ENCODE measurements at places on chromosomes 6 and 20.

DNA sequence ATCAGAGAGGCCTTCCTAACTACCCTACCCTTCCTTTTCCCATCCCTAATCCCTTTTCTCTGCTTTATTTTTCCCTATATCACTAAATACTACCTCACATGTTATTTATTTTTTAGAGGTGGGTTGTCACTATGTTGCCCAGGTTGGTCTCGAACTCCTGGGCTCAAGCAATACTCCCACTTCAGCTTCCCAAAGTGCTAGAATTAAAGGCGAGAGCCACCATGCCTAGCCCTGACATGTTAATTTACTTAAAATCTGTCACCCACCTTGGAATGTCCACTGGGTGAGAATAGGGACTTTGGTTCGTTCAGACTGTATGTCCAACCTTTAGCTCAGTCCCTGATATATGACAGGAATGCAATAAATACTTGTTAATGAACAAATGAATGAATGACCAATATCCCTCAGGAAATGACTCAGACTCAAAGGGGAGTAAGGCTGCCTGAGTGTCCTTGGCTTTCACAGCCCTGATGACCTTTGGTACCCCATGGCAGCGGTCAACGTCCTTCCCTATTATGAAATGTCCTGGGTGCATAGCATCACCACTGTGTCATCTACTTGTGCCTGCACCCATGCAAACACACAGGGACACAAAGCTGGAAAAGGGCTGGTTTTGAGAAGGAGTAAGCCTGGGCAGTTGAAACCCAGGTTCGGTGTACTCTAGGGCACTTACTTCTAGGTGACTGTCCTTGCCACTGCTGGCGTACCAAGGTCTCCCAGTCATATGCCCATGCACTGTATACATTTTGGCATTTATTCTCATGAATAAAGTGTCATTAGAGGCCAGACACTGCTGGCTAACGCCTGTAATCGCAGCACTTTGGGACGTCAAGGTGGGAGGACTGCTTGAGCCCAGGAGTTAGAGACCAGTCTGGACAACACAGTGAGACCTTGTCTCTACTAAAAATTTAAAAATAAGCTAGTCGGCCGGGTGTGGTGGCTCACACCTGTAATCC lies 26.5 kb downstream of the BCL2L1 start:
- no peak for DNase-seq

DNA sequence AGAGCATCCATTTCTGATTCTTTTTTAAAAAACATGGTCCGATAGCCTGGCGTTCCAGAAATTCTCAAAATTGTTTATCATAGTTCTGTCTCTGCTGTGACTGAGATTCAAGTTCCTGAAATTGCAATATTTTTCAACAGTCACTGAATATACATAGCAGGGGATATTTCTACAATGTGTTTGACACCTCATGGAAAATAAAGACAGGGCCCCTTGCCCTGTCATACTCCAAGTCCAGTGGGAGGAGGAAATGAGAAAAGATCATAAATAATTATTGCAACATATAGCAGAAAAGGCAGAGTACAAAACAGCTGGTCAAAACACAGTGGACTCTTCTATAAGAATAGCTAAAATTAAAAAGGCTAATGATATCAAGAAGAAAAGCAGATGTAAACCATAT lies 234.8 kb upstream of the SPTLC3 start:
- DNase-seq, result no peak

DNA sequence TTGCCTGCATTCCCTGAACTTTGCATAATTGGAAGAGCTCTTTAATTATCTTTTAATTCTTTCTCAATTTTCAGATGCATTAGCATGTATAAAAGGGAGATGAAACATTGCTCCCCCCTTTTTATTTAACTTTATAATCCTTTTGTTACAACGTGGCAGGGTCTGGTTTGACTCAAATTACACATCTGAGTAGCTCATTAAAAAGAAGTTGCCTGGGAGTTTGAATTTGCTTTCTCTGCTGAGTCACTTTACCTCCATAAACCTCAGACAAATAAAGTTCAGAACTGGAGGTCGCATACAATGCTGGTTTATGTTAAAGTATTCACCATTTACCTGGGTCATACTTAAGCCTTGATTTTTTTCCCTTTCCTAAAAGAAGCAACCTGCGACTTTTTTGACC lies 495.2 kb downstream of the PREX1 start:
- no peak for DNase-seq

DNA sequence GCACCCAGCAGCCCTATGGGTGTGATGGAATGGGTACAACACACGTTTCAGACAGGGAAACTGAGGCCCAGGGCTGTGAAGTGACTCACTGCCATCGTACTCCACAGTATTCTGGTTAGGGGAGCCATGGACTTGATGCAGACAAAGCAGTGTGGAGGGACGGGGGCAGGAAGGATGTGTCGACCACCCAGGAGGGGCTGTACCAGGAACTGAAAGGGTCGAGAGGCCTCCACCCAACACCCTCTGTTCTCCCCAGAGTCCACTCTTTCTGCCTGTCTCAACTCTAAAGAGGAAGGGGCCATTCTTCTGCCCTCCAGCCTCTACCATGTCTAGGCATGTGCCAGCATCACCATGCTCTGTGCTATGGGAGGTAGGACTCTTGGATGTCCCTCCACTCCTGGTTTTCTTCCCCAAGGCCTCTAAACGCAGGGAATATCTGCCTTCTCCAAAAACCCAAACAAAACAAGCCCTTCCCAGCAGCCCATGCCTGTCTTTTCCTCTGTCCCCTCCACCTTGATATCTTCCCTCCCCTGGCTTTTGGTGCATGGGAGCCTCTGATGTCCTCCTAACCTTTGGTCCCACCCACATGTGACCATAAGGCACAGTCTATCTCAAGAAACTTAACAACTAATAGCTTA lies 7.4 kb downstream of the SLC22A1 start:
- DNase-seq, result no peak

- no peak for DNase-seq
Observed at GRCh38 chr6:13681305-13682061, 30.2 kb downstream of the RANBP9 start.

DNA sequence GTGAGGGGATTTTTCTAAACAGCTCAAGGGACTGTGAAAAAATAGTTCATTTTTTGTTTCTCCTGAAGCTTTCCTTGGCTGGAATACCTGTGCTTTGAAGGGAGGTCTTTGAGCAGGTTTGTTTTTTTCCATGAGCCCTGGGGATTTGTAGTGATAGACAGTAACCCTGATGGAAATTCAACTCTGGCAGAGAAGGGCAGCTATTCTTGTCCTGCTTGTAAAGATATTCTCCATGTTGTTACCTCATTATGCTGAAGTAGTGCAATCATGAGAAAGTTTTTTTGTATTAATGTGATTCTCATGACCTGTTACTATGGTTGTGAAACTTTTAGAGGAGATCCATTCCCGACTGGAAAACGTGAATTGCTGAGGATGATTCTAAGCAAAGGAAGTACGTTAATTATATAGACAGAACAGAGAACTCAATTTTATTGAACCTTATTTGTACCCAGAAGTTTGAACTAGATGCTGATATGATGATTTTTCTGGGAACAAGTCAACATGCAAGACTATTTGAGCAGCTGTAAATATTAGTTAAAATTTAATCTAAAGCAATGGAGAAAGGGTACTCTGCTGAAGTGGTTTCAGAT lies 12.5 kb downstream of the UTRN start:
- no peak for DNase-seq

DNA sequence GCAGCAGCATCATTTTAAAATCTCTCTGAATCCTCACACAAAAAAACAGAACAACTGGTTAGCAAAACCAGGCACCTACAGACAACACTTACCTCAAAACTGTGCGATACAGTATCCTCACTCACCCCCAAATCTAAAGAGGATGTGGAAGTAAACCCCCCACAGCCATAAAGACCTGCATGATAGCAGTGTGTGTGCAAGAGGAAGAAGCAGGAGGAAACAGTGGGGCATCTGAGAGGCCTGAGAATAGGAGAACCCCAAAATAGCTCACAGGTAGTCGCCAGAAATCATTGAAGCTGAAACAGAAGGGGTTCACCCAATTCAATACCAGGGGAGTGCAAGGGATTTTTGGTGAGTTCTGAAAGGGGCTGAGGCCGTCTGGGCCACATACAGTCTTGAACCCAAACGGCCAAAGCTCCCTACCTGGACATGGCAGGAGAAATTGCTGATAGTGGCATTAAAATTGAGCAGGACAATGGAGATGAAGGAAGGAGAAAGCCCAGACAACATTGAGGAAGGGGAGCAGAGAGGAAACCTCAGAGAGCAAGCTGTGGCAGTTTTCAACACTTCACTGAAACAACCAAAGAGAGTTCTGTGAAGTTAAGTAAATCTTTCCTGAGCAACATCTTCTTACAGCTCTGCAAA lies 129.7 kb downstream of the FIG4 start:
- DNase-seq, result no peak

DNA sequence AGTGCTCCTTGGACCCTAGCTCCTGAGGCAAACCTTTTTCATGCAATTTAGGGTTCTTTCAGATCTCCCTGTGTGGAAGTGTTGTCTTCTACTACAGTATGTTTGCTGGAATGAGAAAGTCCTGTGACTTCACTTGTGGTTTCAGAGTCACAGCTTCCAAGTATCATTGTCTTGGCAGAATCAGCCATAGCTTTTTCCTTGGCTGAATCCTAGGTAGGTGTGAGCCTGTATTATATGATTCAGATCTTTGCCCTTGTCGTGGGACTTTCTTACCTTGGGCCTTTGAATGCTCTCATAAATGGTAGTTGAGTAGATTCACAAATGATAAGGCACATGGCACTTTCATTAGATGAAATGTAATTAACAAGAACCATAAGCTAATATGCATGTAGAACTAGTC lies 16.5 kb downstream of the CARMIL1 start:
- no peak for DNase-seq

GRCh38 chr6:129500958-129501739 lies 208.8 kb downstream of the ARHGAP18 start:
- no peak for DNase-seq

DNA sequence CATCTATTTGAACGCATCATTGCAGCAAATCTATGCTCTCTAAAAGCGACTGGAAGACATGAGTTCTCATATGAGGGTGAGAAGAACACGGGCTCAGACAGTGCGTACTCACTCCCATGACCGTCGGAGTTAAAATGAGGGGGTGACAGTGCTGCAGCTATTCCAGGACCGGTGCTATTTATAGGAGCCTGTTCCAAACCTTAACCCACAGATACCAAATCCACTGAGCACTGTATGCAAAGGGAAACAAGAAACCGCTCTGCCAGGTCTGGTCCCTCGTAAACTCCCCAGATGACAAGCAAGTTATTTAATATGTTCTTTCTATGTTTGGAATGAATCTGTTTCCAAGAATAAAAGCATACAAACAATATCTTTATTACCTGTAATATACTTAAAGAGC lies 22.9 kb downstream of the PPP1R3G start:
- no peak for DNase-seq

- no peak for DNase-seq
Observed at GRCh38 chr6:110039981-110040383, 61.9 kb downstream of the GPR6 start.

GRCh38 chr6:157398151-157398550 lies 17.2 kb downstream of the ZDHHC14 start:
- no peak for DNase-seq

DNA sequence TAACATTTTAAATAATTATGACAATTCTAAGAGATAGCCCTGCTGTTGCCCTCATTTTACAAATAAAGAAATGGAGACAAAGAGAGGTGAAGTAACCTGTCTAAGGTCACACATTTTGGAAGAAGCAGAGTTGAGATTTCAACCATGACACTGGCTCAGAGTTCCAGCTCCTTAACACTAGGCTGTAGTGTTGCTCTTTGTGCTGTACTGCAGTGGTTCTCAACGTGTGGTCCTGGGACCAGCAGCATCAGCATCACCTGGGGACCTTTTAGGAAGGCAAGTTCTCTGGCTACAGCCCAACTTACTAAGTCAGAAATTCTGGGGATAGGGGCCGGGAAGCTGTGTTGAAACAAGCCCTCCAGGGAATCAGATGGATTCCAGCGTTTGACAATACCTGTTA lies 62.4 kb upstream of the FERMT1 start:
- DNase-seq, result no peak

GRCh38 chr6:87903323-87903722 lies 144.3 kb upstream of the SPACA1 start:
- no peak for DNase-seq

GRCh38 chr6:165880686-165881085 lies 217.6 kb upstream of the PDE10A start:
- no peak for DNase-seq

GRCh38 chr6:143802833-143803565 lies 40.1 kb upstream of the LTV1 start:
- no peak for DNase-seq

GRCh38 chr6:85714893-85715530 lies 72.3 kb upstream of the SYNCRIP start:
- no peak for DNase-seq

DNA sequence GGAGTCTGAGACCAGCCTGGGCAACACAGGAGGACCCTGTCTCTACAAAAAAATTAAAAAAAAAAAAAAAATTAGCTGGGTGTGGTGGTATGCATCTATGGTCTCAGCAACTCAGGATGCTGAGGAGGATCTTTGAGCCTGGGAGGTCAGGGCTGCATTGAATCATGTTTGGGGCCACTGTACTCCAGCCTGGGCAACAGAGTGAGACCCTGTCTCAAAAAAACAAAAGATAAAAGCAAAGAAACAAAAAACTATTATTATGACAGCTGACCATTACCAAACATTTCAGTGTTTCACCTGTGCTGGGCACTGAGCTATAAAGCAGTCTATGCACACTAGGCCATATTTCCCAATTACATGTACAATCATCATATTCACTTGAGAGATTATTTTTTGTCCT lies 35.7 kb downstream of the COX4I2 start:
- DNase-seq, result no peak

GRCh38 chr6:163626073-163626867 lies 211.8 kb downstream of the QKI start:
- DNase-seq, result no peak

DNA sequence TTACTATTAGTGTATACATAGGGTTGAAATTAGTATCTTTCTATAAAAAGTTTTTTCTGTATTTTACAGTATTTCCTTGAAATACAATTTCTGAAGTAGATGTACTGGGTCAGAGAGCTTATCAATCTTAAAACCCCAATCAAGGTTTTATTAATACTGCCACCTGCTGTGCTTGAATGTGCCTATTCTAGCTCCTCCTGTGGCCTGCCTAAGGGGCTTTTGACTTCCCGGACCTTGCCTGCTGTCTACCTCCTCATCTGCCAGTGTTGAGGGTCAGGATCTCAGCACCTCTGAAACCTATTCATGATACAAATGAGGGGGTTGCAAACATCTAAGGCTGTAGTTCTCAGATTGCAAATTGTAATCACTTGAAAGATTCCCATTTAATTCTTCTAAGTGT lies 9.2 kb downstream of the PACRG start:
- DNase-seq, result no peak

GRCh38 chr6:13544454-13545186 lies 29.8 kb upstream of the SIRT5 start:
- no peak for DNase-seq

GRCh38 chr6:42010185-42010891 lies 40.0 kb upstream of the TAF8 start:
- DNase-seq, result no peak

DNA sequence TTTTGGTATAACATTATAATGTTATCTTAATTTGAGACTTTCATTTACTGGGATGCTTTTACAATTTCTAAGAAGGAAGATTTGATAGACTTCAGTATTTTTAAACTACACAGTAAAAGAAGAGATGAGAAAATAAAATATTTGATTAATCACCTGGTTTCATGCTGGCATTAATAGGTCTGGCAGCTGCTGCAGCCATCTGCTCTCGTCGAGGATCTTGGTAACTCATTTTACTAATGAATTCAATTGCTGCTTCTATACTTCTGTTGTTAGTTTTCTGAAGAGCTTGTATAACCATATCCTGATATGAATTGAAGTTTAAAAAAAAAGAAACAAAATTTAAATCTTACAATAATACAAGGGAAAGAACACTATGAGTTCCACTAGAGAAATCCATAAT lies 23.0 kb downstream of the LATS1 start:
- no peak for DNase-seq

GRCh38 chr6:148955441-148955840 lies 208.6 kb downstream of the UST start:
- DNase-seq, result no peak

All from mesothelial cell of epicardium (in vitro differentiated cells).